WTC11 (cell line): ENCODE measurements at places on chromosomes 2 and 18. TPM values are rescaled to one million over a fixed set of nuclear protein-coding genes. Genes with fewer than 3 reads are reported as not detected.

- no peak overlapping the region for H3K27ac ChIP-seq
- H3K27me3 ChIP-seq, result no peaks in the 10 kb centered on the region
- no peaks in the 10 kb centered on the region; the same call in 1 of the 2 replicates for H3K4me1 ChIP-seq
- no peak for DNase-seq
Observed at GRCh38 chr2:128134573-128134972, 43.6 kb downstream of the UGGT1 start.

DNA sequence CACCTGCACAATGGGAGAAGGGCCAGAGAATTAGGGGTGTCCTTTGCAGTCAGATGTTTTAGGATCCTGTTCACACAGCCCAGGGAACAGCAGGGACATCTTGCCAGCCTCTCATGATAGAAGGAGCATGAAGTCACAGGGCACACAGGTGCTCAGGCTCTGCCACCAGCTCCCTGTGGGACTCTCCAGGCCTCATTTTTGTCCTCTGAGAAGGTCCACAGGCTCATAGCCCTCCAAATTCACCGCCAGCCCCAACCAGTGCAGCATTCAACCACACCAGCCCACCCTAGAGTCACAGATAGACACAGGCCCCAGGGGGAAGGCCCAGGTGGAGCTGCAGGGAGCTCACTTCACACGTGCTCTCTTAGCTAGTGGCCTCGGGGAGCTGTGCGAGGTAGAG, 391.7 kb downstream of the TNS1 start:
- no peak for DNase-seq
- H3K27ac ChIP-seq, result no peak overlapping the region
- no peaks in the 10 kb centered on the region for H3K36me3 ChIP-seq
- peaks cover 14% of the 10 kb centered on the region for H3K4me1 ChIP-seq
- no peaks in the 10 kb centered on the region; the same call in 1 of the 2 replicates for H3K27me3 ChIP-seq

DNA sequence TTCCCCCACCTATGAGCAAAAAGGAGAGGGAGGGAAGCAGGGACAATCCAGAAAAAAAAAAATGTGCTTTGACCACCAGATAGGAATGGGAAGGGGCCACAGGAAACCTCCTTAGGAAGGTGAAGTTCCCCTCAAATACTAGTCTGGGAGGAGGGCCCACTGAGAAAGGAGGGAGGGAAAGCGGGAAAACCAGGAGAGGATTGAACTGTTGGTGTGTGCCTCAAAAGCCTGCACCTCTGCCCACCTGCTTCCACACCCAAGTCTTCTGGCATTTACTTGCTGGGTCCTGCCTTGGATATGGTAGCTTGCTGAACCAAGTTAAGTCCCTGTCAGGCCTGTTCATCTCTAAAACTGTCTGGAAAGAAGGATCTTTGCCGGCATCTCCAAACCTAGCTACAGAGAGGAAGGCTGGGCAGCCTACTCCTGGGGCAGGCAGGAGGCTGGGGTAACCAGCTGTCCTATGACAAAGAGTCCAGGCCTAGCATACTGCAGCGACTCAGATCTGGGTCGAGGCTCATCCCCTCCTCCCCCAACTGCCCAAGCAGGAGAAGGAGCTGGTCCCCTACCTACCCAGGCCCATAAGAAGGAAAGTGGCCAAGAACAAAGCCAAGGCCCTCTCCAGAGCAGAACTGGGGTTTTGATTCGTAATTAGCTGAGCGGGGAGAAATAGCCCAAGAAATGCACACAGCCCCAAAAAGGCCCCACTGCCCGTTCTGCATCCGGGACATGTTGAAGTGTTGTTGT, 3.0 kb downstream of the EN1 start:
- no peak overlapping the region for H3K27ac ChIP-seq
- H3K4me1 ChIP-seq, result peaks cover 64% of the 10 kb centered on the region
- no peak for DNase-seq
- peak overlapping the region; percentile 50 for H3K4me3 ChIP-seq

GRCh38 chr18:64171576-64171975, 22.7 kb upstream of the LINC00305 start:
- H3K4me3 ChIP-seq, result no peak overlapping the region
- H3K4me1 ChIP-seq, result peaks cover 31% of the 10 kb centered on the region
- no peak for DNase-seq
- H3K27me3 ChIP-seq, result no peaks in the 10 kb centered on the region

DNA sequence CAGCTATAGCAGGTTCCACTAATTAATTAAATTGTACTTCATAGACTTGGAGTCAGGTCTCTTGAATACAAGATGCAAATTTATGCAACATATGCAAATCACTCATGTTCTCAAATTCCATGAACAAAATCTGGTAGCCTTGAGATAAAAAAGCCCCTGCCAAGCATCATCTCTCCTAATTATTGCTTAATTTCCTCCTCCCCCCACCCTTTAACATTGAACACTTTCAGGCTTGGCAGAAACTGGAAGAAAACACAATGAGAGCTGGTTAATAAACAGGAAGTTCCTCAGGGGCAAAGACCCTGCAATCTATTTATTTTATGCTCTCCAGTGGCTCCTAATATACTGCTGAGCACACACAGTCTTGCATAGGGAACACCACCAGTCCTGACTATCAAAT, 35.6 kb upstream of the ACVR1 start:
- peaks cover 8% of the 10 kb centered on the region for H3K4me1 ChIP-seq
- H3K27ac ChIP-seq, result no peak overlapping the region
- H3K27me3 ChIP-seq, result peaks cover 34% of the 10 kb centered on the region
- no peaks in the 10 kb centered on the region for H3K36me3 ChIP-seq
- no peak overlapping the region for H3K4me3 ChIP-seq

- no peaks in the 10 kb centered on the region for H3K36me3 ChIP-seq
- 0 out of 2 replicates have a peak, but pooled peaks cover 4% of the 10 kb centered on the region for H3K4me1 ChIP-seq
- H3K27ac ChIP-seq, result no peak overlapping the region
- DNase-seq, result no peak
- no peak overlapping the region for H3K4me3 ChIP-seq
Observed at GRCh38 chr18:72948439-72948838, 80.7 kb upstream of the NETO1 start.

The LDAH gene
- total RNA-seq, result 16.1 to 20.5 TPM (median 17.7 TPM) in 3 replicates
